ENCODE measurements at places on chromosomes 7 and 10. TPM values are rescaled to one million over a fixed set of nuclear protein-coding genes. Genes with fewer than 3 reads are reported as not detected.

The PRSS37 gene
- polyA plus RNA-seq, result not detected

DNA sequence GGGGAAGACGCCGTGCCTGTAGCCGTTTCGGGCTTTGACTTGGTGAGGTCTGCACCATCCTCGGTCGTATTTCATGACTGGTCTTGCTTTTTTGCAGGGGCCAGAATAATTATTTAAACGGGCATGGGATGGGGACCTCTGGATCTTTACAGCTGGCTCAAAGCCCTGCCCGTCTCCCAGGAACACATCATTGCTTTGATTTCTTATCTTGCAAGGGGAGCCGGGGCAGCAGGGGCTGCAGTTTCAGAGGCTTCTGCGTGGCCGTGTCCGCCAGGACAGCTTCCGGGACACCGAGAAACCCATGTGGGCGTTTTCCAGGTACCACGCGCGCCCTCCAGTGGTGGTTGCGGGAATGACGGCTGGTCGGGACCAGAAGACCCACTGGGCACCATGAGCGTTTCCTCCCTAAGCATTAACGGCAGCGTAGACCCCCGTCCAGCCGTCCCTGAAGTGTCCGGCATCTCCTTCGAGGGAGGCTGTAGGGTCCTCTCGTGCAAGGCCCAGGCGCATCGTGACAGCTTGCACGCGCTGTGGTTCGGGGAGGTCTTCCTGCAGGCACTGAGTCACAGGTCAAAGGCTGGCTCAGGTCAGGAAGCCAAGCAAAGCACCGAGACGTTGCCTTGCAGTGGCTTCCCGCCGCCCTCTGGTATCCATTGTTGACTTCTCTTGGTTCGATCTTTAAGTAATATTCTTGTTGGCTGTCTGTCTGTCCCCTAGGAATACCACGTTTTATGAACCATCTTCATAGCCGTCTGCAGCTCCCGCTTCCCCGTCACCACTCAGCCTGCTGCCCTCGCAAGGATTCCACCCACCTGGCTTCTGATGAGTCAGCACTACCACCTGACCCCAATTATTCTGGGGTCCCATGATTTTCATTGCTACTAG is 16.2 kb upstream of the ZFAND2A start:
- peak; percentile 72 for DNase-seq

- DNase-seq, result peak; percentile 15
Observed at GRCh38 chr7:99824091-99824490, 3.7 kb upstream of the CYP3A43 start.

The KCTD7 gene
- 19.0 TPM for polyA plus RNA-seq

GRCh38 chr7:127755521-127755920 is 103.5 kb downstream of the SND1 start:
- DNase-seq, result peak; percentile 29

The DMBT1 gene
- 0.75 TPM for polyA plus RNA-seq

- DNase-seq, result peak; percentile 69
Observed at GRCh38 chr7:137978464-137979237, 23.2 kb downstream of the CREB3L2 start.

GRCh38 chr10:6505300-6505699 is 74.8 kb downstream of the PRKCQ start:
- no peak for DNase-seq

DNA sequence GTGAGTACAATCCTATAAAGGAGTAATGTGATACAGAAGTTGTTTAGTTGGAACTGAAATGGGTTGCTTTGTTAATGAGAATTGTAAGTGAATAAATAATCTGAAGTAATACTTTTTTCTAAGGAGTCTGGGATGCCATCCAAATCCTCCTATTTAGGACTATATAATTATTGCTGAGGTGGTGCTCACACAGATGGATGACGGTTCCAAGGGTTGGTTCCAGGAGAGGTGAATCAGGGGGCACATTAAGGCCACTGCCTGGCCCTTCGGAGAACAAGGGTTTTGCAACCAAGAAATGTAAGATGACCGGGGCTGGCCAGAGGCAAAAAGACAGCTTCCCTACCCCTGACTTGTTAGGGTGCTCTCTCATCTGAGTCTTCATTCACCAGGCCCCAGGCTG is 352.7 kb downstream of the PHTF2 start:
- DNase-seq, result no peak
